ENCODE measurements at places on chromosomes 6 and 20.

GRCh38 chr6:6006006-6006427 lies 708 bp downstream of the NRN1 start:
- DNase-seq, result no peak

DNA sequence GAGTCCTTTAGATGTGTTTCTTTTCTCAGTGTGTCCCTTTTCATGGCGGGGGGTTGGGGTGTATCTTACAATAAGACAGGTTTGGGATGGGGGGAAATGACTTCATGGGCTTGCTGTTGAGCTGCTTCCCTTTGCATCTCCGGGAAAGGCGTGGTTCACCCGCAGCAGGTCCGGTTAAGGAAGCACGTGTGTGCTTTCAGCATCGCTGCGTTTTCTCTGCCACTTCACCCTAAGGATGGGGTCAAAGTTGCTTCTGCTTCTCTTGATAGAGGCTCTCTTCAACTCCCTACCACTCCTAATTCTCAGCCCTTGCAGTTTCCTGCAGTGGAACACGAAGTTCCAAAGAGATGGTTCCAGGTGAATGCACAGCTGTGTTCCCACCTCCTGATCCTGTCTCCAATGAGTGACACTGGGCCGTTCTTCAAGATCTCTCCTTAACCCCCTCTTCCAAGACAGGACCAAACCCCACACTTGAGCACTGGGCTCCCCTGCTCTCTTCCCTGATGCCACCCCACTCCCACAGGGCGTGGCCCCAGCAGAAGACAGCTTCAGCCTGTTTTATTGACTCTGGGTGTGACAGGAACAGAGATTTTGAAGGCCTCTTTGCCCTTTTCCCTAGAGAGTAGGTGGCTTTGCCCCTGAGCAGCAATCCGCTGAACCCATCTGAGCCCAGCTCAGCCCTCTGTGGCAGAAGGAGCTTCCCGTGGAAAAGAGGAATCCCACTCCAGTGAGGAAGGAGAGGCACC lies 85.2 kb downstream of the PLEKHG1 start:
- DNase-seq, result no peak

GRCh38 chr20:61644378-61645076 lies 392.5 kb downstream of the CDH4 start:
- DNase-seq, result no peak

DNA sequence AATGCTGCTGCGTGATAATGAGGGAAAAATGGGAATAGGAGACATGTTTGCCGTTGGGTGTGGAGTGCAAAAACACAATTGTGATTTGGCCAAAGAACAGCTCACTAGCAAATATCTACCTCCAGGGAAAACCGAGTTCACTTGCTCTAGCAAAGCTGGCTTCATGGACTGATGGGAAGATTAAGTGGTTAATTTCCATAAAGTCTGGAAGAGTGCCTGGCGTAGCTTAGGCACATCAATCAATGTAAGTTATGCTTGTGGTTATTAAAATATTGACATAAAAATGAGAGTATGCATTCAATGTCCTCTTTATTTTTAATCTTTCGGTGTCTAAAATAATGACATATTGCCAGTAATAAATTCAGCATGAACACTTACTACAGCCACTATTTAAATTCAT lies 267.5 kb downstream of the SMOC2 start:
- no peak for DNase-seq

- DNase-seq, result no peak
Measured at GRCh38 chr6:148926478-148926877, 179.6 kb downstream of the UST start.

- no peak for DNase-seq
Measured at GRCh38 chr20:34948030-34948429, 7.6 kb downstream of the GSS start.

All from stimulated activated CD4-positive, alpha-beta T cell treated with anti-CD3 and anti-CD28 coated beads, TNF-alpha, amount 100 ng/mL, for 1 hour (primary cell).